GOT3 (cell line): ENCODE measurements at places on chromosomes 16 and 17.

GRCh38 chr16:53024045-53024444, 28.7 kb downstream of the CHD9NB start:
- DNase-seq, result no peak

DNA sequence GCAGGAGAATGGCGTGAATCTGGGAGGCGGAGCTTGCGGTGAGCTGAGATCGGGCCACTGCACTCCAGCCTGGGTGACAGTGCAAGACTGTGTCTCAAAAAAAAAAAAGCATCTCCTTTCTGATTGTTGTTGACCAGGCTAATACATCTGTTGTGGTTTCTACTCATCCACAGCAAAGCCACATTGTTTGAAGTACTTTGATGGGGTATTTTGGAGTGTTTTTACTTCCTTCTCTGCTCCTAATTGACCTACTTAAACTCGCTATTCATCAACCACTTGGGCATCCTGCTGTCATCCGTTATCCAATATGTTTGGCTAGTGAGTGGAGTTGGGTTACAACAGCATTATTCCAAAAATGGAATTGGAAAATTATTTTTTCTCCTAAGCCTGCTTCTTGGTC, 3.5 kb upstream of the CDC27 start:
- DNase-seq, result no peak

GRCh38 chr16:11735787-11736186, 6.9 kb downstream of the TXNDC11 start:
- DNase-seq, result no peak

GRCh38 chr16:67833030-67833414, 9.1 kb upstream of the THAP11 start:
- no peak for DNase-seq
